NCI-H1436 (cell line): ENCODE measurements at places on chromosomes 6 and 20.

GRCh38 chr6:39951716-39952115, 17.5 kb upstream of the MOCS1 start:
- no peak for DNase-seq

DNA sequence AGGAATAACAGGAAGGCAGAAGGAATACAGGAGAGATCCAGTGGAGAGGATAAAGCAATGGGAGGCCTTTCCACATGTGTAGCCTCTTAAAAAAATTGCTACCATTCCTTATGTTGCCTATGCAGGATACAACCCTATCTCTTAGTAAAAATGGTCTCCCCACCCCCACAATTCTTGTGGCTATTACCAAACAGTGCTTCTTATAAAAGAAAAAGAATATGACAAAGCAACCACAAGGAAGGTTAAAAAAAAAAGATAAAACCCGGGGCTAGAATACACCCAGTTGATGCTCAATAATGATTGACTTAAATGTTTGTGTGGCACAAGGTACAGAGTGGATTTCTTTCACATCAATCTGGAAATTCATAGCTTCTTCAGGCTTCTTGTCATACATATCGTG, 250.9 kb downstream of the HIVEP2 start:
- no peak for DNase-seq

GRCh38 chr20:63863021-63863797, 1.9 kb upstream of the TPD52L2 start:
- DNase-seq: no peak

GRCh38 chr20:39136798-39137197, 174.7 kb downstream of the DHX35 start:
- DNase-seq: no peak

DNA sequence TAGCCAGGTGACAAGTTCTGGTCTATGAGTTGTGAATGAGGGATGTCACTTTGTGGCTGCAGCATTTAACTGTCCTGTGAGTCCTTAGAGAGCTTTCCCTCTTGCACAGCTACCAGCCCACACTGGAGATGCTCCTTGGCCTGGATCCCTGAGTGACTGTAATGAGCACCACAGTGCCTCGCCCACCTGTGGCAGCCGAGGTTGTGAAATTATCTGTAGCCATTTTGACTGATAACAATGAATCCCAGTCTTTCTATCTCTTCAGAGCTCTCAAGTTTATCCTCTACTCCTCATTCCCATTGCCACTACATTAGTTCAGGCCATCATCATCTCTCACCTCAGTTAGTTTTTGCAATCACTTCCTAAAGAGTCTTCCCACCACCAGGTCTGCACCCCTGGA, 41.3 kb upstream of the BEND3 start:
- DNase-seq: no peak

DNA sequence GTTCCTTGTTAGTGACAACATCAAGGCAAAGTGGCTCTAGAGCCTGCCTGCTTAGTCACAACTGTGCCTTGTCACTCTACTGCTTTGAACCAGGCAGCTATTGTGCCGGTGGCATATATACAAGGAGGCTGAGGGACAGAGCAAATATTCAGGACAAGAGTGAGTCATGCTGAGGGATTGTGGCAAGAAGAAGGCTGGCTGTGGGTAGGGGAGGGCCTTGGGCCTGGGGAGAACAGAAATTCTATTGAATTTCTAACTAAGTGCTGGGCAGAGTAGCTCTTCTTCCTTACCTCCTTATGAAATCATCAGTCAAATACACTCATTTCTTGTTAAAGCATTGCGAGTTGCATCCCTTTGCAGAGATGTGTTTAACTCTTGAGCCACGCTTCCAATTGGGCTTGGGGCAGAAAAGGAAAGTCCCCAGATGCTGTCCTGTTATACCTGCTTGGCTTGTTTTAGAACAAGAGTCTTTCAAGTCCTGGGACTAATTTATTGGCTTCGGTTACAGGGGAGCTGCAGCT, 59.7 kb downstream of the PFDN4 start:
- no peak for DNase-seq

DNA sequence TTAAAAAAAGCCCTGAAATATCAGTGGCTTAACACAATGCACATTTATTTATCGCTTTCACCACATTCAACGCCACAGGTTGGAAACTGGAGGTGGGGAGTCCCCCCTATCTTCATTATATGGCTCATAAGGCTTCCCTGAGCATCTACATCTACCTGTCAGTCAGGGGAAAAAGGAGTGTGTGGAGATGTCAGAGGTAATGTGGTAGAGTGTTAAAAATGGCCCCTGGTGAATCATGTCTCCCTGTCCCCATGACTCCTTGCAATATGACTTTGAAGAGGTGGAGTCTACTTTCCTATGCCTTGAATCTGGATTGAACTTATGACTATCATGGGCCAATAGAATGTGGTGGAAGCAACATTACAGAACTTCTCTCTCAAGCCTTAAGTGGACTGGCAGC, 65.5 kb upstream of the BTBD3 start:
- DNase-seq: no peak

- DNase-seq: no peak
Observed at GRCh38 chr6:24692848-24693592, 25.9 kb downstream of the C6orf62 start.

- DNase-seq: no peak
Observed at GRCh38 chr20:33859157-33859695, 48.1 kb downstream of the CHMP4B start.

- no peak for DNase-seq
Observed at GRCh38 chr20:61260905-61261304, 8.8 kb downstream of the CDH4 start.

DNA sequence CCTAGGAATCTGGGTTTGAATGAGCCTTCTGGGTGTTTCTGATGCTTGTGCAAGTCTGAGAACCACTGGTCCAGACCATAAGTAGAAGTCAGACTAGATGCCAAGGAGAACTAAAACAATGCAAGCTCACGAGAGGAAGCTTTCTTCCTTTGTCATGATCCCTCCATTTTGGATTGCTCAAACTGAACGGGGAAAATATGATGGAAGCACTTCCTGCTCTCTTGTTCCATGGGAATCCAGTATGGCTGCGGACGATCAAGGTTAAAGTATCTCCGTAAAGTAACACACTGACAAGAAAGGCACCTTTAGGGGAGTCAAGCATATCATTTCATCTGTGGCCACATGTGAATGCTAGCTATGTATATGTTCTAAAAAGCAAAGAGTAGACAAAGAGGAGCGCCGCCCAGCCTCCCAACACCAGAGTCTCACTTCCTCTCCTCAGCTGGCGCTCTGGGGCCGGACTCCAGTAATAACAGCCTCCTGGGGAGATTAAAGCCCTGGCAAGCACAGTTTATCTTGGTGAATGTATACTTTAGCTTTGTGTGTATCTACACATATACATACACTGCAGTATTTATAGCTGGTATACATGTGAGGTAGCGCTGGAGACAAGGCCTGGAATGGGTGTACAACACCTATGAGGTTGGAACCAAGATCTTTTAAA, 88.1 kb downstream of the FOXC1 start:
- no peak for DNase-seq

DNA sequence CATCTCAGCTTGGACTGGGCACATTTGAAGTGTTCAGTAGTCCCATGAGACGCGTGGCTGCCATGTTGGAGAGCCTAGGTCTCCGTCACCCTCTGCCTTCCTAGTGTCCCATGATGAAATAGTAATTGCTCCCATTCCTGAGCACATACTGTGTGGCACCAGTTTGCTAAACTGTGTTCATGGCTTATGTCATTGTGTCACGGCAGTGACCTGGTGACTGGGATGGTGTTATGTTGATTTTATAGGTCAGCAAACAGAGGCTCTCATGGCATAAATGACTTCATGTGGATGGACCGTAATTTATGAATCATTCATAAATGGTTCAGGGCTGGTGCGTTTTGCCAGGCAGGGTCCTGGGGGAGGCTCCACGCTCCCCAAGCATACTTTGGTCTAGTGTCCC, 3.8 kb downstream of the BCAS4 start:
- no peak for DNase-seq

DNA sequence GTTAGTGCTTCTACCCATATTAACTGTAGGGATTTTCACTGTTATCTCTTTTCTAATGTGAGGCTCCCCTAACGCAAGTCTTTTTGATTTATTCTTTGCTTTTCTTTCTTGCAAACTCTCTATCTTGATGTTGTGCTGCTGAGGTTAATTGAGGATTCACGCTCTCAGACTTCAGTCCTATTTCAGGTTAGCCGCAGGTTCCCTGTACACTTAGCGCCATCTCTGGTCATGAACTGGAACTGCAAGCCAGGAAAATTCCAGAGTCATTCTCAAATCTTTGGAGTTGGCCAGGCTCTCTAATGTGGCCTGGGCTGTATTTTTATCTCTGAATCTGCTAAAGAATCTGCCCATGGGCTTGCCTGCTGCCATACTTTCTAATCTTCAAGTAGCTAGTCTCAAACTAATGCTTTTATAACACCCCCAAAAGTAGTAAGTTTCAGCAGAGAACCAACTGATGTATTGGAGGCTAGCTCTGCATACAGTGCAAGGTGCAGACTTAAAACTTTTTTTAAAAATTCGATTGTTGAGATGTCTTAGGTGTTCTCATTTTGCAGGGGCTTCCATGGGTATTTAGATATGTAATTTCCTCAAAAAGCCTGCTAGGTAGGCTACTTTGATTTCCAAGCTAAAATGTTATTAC, 91.1 kb upstream of the OPRM1 start:
- peak; percentile 8 for DNase-seq

DNA sequence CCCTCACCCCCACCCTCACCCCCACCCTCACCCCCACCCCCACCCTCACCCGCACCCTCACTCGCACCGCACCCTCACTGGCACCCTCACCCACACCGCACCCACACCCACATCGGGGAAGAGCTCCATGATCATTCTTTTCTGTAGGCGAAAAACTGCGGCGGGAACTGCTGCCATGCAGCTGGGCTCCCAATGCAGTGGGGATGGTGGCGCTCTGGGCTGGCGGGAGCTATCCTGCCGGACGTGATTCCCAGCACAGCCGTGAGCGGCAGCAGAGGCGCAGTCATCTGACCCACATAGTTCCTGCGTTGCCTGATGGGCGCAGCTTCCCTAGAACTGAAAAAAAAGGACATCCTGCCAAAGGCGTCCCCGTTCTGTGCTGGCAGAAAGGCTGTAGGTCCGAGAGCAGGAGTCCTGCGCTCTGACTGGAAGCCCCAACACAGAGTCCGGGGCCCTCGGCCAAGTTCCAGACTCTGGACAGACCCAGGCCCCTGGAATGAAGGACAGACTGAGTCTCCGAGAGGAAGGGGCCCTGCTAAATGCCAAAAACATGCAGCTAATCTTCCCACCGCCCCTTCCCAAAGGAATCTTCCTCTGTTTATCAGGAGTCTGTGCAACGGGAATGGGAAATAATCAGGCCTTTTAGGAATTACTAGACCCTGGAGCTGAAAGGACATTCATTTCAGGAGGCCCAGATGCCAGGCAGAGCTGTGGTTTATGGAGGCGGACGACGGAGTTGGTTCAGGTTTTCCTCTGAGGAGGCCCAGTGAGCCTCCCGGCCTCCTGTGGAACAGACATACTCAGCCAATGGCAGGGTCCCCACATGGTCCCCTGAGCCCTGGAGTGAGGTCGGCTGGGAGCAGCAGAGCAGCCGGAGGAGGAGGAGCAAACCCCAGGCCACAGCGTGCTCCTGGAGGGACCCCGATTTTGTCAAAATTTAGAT, 14.1 kb upstream of the TCFL5 start:
- DNase-seq: peak; percentile 63
